ENCODE measurements at places on chromosomes 5 and 9. TPM values are rescaled to one million over a fixed set of nuclear protein-coding genes. Genes with fewer than 3 reads are reported as not detected.

DNA sequence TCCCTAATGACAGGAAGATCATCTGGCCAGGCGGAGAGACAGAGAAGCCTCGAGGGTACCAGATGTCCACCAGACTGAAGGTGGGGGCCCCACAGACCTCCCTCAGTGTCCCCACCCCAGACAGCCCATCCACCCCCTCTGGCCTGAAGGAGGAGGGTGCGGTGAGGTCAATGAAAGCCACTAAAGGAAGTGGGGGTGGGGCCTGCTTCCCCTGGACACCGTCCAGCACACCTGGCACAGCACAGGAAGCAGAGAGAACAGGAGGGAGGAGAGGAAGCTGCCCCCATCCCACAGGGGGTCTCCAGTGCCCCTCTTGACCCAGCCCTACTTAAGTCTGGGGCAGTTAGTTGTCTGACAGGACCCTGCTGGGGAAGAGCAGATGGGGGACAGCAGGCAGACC, 11.2 kb downstream of the LRRC26 start:
- DNase-seq = no peak

ZNF883 gene
- polyA plus RNA-seq = 1.1 TPM

DNA sequence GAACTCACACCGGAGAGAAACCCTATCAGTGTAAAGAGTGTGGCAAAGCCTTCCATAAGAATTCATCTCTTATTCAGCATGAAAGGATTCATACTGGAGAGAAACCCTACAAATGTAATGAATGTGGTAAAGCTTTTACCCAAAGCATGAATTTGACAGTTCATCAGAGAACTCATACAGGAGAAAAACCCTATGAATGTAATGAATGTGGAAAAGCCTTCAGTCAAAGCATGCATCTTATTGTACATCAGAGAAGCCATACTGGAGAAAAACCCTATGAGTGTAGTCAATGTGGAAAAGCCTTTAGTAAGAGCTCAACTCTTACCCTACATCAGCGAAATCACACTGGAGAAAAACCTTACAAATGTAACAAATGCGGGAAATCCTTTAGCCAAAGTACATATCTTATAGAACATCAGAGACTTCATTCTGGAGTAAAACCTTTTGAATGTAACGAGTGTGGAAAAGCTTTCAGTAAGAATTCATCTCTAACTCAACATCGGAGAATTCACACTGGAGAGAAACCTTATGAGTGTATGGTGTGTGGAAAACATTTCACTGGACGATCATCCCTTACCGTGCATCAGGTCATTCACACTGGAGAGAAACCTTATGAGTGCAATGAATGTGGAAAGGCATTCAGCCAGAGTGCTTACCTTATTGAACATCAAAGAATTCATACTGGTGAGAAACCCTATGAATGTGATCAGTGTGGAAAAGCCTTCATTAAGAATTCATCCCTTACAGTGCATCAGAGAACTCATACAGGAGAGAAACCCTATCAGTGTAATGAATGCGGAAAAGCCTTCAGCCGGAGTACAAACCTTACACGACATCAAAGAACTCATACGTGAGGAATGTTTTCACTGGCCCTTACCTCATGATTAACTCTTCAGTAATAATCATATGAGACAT, 8.9 kb upstream of the ZNF454 start:
- no peak for DNase-seq

TPM2 gene
- polyA plus RNA-seq = not detected

DNA sequence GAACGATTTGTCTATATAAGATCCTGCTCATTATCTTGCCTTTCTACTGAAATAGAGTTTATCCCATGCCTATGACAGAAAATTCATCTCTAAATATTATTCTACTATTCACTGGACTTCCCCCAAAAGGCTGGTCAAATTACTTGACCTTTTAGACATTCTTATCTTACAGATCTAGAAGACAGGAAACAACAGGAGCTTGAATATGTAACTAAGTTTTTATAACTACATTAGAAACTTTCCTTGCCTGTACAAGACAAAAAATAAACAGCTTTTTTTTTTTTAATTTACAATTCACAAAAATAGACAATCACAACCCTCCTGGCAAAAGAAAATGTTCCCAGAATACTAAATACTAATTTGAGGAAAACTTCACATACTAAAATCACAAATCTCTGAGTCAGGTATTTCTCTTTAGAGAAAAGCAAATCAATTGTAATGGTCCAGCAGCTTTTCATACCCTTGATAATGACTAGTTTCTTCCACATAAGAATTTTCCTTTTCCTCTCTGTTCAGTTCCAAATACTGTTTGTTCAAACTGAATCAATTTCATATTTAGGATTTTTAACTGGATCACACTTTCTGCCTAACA, 68.6 kb downstream of the MLLT3 start:
- peak; percentile 3 for DNase-seq

EIF4E1B gene
- not detected for polyA plus RNA-seq

GRCh38 chr9:82991671-82992070, 71.3 kb downstream of the RASEF start:
- no peak for DNase-seq

DNA sequence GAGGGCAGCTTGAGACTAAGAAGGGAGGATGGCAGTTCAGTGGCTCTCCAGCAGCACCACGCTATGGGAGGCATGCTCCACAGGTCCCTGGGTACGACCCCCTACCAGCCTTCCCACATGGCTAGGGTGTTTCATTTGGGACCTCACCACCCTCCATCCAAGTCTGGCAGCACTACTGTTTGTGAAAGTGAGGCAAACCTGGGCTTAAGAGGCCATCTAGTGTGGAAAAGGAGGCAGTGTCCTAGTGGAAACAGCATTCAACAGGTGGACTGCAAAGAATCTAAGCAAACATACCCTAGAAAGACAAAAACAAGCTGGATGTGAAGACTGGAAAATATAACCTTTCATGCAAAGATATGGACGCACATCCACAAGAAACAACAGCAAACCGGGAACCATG, 4.8 kb upstream of the C5orf47 start:
- DNase-seq = no peak
